ENCODE measurements at places on chromosomes 11 and 22.

DNA sequence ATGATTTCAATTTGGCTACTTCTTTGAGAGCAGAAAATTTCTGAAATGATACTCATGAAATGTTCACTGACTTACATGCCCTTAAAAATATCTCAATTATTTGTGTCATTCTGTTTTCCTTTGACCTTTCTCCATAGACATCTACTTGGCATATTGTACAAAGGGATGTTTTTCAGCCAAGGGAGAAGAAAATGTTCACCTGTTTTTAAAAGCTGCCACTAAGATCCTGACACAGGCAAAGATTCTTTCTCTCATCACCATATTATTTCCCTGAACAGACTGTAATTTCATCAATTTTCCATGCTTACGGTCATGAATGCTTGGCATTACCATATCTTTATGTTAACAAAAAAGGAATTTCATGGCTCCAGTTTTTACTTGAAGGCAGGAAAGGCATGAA, 67.4 kb upstream of the DBX1 start:
- no peak for DNase-seq

DNA sequence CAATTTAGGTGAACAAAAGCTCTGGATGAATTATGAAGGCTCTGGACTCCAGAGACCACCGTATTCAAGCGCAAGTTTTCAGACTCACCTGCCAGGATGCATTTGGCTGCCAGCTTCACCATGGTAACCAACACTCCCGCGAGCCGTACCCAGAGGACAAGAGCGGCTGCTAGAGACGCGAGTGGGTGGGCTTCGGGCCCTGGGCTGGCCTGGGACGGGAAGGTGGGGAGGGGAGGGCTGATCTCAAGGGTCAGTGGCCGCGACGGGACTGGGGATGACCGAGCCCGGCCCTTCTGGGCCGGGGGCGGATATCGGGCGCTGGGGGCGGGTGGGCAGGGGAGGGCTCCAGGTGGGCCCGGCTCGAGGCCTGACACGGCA, 344 bp downstream of the IFT27 start:
- DNase-seq: no peak

DNA sequence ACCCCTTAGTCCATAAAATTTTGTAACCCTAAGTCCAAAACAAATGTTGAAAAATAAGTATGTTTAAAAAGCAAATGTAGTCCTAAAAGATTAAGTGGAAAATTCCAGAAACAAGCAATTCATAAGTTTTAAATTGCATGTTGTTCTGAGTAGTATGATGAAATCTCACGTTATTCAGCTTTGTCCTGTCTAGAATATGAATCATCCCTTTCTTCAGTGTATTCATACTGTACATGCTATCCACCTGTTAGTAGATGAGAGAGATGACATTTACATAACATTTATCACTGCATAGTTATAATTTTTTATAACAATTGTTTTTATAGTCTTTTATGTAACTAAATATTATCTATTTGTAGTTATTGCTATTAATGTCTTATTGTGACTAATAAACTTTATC, 622.3 kb upstream of the CHORDC1 start:
- DNase-seq: no peak

GRCh38 chr11:70225681-70226177, 22.6 kb downstream of the FADD start:
- no peak for DNase-seq

- DNase-seq: no peak
These were observed 66.7 kb downstream of the HSD17B12 start for GRCh38 chr11:43747130-43747802.

GRCh38 chr11:23851216-23851615, 645.6 kb upstream of the LUZP2 start:
- no peak for DNase-seq

GRCh38 chr22:32751065-32751767, 50.3 kb upstream of the TIMP3 start:
- no peak for DNase-seq

DNA sequence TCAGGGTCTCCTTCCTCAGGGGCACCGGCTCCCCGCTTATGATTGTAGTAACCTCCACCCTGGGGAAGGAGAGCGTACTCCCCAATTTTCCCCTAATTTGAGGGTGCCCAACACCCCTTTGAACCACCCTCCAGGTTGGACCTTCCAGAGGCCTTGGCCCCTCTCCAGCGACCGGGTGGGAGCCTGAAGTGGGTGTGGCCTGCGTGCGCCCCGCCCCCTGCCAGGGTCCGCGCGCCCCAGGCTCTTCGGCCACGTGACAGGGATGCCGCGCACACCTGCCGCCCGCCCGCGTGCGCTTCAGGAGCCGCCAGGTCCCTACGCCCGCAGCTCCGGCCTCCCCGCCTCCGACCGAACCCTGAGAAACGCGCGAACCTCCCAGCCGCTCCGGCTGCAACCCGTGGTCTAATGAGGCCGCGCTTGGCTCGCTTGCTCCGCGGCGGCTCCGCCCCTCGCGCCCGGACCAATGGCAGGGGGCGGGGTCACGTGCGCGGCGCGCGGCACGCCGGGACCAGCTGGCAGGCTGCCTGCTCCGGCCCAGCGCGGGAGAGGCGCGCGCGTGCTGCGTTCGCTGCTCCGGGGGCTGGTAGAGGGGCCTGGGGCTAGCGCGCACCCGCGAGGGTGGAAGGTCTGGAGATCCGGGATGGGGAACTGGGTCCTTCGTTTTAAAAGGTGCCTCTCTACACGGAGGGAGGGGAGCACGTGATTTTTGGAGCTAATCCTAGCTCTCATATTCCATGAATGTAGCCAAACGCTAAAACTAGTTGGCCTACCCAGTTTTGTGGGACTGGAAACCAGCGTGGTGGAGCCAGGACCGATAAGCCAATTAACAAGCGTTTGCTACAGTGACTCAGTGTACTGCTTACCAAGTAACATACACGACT, at the start of gene FOXRED2:
FOXRED2 (minus strand) TSS at position 404 of the 881 bp plus-strand sequence. CDS start 618 bp downstream, outside the sequence.
- peak; percentile 95 for DNase-seq

Data from chondrocyte (in vitro differentiated cells).